ENCODE measurements at places on chromosomes 2 and 18.

GRCh38 chr2:153047220-153047619, 328.8 kb downstream of the ARL6IP6 start:
- no peak for DNase-seq

DNA sequence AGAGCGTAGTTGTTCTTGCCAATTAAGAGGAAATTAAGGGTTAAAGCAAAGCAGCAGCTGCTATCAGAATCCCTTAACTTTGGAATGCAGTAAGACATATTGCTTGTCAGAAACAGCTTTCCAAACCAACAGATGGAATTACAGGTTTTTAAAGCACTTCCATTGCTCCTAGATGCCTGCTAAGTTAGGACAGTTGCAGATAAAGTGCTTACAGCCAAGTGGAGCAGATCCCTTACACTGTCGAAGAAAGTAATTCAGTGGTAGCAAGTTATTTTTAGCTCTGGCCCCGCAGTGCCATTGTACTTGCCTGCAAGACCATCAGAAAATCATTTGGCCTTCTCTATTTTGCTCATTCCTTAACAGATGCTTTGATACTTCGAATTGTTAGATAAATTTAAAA, 5.4 kb downstream of the PDK1 start:
- DNase-seq = no peak

GRCh38 chr2:156901373-156902031, 356.0 kb upstream of the GALNT5 start:
- DNase-seq = no peak

DNA sequence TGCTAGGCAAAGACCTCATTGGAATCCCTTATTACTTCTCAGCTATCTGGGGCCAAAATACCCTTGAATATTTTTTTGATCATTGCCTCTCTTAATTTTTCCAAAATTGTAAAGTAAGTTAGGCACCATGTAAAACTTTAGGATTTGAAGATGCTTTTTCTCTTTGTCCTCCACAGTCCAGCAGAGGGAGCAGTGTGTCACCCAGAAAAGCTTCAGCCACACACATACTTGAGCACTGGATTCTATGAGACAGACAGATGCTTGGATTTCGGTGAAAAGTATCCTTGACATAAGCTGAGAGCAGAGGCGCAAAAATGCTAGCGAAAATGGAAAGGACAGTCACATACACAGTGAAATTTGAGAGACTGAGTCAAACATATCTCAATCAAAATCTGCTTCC, 74.7 kb upstream of the KCNJ3 start:
- peak; percentile 16 for DNase-seq

DNA sequence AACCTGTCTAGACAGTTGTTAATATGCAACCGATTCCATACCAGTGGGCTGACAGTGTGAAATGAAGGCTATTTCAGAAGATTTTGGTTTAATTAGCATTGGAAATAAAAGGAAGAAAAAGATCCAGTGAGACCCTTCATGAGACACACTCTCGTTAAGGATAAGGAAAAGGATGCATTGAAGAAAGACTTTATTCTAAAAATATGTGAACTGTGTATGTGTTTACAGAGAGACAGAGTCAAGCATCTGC, 2.1 kb downstream of the KLF7 start:
- no peak for DNase-seq

DNA sequence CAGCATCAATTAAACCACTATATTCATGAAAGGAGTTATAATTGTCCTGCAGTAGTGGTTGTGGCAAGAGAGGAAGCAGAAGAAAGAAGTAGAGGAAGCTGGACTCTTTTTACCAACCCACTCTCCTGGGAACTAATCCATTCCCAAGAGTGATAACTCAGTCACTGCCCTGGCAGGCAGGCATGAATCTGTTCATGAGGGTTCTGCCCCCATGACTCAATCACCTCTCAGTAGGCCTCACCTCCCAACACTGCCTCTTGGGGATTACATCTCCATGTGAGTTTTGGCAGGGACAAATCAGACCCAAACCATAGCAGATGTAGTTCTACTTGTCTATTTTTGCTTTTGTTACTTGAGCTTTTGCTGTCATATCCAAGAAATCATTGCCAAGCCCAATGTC, 232.7 kb upstream of the MAP2 start:
- DNase-seq = no peak

- no peak for DNase-seq
These were observed 282.5 kb upstream of the KYNU start for GRCh38 chr2:142594935-142595334.

GRCh38 chr18:58863539-58864145, 1.0 kb upstream of the ZNF532 start:
- DNase-seq = no peak

DNA sequence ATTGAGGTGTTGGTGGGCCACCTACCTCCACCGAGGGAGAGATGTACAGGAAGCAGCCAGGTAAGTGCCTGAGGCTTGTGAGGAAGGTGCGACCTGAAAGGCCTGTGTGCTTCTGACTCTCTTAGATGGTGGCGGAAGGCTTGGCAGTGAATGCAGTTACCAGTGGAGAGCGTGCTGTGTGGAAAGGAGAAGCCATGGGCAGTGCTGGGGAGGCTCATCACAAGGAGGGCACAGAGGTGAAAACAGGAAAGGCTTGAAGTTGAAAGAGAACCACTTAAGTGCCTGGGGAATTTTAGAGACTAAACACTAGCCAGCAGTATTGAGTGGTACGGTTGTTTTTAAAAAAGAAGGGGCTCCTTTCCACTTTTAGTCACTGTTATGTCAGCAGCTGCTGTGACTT, 130.9 kb downstream of the ZNF407 start:
- DNase-seq = peak; percentile 37

- DNase-seq = no peak
These were observed 35.4 kb downstream of the ANKRD29 start for GRCh38 chr18:23627321-23627720.

- no peak for DNase-seq
These were observed 303.1 kb upstream of the FBXO11 start for GRCh38 chr2:48209214-48209885.

- no peak for DNase-seq
These were observed 29.9 kb downstream of the HDHD2 start for GRCh38 chr18:47120428-47120827.

- no peak for DNase-seq
These were observed 242.0 kb downstream of the DPP10 start for GRCh38 chr2:114684403-114684802.

GRCh38 chr2:65465124-65465523, 32.7 kb upstream of the SPRED2 start:
- DNase-seq = no peak

GRCh38 chr18:11785444-11786055, 65.7 kb upstream of the CHMP1B start:
- DNase-seq = no peak

- no peak for DNase-seq
These were observed 58.9 kb upstream of the STON1 start for GRCh38 chr2:48471048-48471474.
